HFF-Myc (cell line): ENCODE measurements at places on chromosomes 5 and 9.
A peak's percentile ranks its signal among the peaks of the same experiment; 100 is the strongest.

- DNase-seq = no peak
These were observed 8.5 kb downstream of the KDM3B start for GRCh38 chr5:138360941-138361452.

DNA sequence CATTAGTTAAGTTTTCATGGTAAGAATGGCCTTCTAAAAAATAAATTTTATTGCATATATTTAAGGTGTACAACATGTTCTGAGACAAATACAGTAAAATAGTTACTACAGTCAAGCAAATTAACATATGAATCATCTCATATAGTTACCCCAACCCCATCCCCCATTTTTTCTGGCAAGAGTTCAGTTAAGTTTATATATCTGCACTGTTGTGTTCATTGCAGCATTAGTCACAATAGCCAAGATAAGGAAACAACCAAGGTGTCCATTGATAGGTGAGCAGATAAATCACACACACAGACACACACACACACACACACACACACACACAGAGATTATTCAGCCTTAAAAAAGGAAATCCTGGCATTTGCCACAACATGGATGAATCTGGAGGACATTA lies 37.2 kb upstream of the OTULIN start:
- no peak for DNase-seq

- DNase-seq = no peak
These were observed 7.1 kb upstream of the UNC5A start for GRCh38 chr5:176803068-176803942.

DNA sequence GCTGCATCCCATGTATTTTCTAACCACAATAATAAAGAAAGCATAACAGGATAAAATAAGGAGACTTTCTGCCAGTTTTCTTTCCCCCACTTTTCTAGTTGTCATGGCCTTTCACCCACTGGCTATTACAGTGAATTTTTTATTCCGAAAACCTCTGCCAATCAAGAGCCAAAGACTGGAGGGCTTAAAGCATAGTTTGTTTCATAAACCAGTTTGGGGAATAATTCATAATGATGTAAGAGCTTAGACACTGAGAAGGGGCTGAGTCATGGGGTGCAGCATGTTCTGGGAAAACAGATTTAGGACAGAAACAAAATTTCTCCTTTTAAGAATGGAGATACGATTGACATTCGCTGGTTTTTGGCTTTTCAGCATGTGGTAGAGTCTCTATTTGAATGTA lies 4.4 kb upstream of the GLIPR2 start:
- DNase-seq = no peak

DNA sequence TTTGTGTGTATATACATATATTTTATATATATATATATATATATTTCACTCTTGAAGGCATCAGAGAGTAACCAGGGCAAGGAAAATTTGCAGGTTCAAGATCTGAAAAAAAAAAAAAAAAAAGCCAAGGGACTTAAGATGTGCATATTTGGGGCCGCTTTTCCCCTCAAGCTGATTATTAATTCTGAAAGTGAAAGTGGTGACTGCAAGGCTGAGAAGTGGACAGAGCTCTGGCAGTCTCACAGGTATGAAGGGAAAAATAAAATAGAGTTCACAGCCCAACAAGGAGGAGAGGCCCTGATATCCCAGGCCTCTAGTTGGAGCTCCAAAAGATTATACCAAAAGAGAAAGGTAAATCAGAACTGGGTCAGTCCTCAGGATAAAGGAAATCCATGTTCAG lies 234.4 kb upstream of the GAS1 start:
- no peak for DNase-seq

GRCh38 chr9:79604149-79604548 lies 32.4 kb downstream of the TLE4 start:
- DNase-seq = no peak

DNA sequence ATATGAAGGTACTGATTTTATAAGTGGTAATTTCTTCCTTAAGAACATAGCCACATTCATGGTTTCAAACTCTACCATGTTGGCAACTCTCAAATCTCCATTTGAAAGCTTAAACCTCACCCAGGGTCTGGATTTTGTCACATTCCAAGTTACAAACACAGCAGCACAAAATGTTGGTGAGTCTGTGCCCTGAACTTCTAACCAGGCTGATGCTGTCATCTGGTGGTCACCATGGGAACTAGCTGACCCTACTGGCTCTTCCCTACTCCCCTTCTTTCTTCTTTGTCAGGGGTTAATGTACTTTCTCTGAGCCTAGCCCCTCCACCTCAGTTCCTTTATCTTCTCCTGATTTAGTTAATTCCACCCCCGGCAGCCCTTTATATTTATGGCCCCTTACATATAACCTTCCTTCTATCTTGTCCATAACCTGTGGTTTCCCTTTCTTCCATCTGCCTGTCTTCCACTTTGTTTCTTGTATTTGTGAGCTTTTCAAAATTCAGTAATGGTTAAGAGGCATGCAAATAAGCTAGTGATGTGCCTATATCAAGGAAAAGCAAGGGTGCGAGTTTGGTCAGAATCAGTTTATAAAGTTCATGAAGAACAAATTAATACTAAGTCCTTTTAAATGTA lies 35.9 kb downstream of the TGFBR1 start:
- peak; percentile 24 for DNase-seq

DNA sequence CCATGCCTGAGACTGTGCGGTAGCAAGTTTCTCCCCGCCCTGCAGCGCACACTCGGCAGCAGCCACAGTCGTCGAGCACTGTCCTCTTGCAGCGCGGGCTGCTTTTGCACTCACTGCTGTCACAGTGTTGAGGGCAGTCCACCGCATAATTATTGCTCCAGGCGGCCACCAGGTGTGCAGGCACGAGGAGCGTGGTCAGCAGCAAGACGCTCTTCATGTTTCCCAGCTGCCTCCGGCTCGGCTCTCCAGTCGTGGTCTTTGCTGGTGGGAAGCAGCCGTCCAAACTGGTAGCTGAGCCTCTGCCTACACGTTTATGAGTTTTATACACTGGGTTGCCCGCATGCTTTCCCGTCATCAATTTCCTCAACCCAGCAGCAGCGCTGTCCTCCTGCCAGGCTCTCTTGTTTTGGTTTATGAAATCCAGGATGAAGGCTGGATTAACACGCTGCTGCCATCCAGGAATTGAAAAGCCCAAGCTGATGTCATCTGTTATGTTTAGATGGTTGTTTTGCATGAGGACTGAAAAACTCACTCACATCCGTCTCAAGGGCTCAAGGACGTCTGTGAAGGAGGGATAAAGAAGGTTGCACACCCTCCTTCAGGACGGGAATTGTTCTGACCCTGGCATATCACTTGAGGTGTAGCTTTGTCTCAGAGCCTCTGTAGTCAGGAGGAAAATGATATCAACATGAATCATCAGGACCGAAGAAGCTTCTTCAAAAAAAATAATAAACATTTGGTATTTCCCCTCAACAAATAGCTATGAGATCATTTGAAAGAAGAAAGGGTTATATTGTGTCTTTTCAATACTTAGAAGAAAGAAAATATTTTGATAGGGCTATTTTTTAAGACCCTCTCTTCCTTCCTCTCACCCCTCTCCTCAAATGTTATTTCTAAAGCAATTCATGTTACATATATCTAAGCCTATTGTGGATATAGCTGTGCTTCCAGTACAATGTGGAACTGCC lies at the start of gene ESM1:
Gene ESM1 (minus strand): TSS at position 293 of the 968 bp plus-strand sequence. CDS start 76 bp downstream, at position 217.
- no peak for DNase-seq

- peak; percentile 66 for DNase-seq
These were observed 219.8 kb downstream of the ARL15 start for GRCh38 chr5:54090495-54091120.

GRCh38 chr9:673966-674526 lies 167.5 kb upstream of the DMRT1 start:
- no peak for DNase-seq

DNA sequence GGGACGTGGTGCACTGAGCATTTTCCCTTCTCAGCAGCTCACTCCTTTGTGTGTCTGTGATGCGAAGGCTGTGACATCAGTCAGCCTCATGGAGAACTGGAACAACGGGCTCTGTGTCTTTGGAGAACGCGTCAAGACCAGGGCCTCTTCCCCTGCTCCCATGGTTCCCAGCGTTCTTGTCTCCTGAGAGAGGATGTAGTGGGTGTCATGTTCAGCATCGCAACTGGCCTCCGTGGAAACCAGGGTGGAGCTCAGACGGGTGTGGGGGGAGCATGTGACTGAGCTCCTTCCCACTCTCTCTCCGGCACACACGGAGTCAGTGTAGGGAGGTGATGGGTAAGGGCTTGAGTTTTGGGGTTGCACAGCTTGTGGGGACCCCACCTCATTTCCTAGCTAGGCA lies 59.7 kb downstream of the TENT4A start:
- no peak for DNase-seq

GRCh38 chr5:38009749-38010358 lies 170.0 kb upstream of the GDNF start:
- DNase-seq = no peak

DNA sequence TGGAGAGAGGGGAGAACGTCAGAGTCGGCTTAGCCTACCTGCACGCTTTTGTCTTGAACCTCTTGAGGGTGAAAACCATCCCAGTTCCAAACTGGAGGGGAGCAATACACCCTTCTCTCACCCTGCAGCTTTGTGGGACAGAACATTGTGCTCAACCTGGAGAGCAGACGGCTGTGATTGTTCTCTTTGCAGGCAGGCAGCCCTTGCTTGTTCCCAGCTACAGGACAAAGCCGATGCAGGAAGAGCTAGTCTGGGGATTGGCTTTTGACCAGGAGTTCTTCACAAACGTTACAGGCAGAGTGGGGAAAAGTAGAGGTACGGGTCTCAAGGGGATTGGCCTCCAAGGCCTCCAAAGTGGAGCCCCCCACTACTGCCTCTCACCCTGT lies 33.9 kb upstream of the ARHGAP26 start:
- no peak for DNase-seq

GRCh38 chr5:181204826-181205760 lies at the start of gene TRIM7:
TSS of gene TRIM7 (minus strand) at chr5:181205196. CDS start at chr5:181205110, 86 bp downstream.
- DNase-seq = no peak

GRCh38 chr9:114652776-114653555 lies 4.6 kb downstream of the TEX53 start:
- DNase-seq = no peak

DNA sequence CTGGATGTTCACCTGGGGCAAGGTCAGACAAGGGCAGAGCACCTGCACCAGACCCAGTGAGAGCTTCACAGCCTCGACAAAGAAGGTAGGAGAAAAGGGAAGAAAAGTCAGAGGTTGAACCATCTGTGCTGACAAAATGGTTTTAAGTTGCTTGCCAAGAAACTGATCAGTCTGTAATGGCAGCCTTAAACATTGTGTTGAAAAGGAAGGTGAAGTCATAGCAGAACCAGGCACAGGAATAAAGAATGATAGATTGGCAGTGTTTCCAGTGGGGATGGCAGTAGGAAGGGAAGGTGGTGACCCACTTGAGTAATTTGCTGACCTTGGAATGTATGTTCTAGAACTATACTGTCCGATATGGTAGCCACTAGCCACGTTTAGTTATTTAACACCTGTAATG lies 34.2 kb downstream of the HTR4 start:
- no peak for DNase-seq

- DNase-seq = peak; percentile 30
These were observed 220.5 kb downstream of the SLC12A2 start for GRCh38 chr5:128304088-128304487.

DNA sequence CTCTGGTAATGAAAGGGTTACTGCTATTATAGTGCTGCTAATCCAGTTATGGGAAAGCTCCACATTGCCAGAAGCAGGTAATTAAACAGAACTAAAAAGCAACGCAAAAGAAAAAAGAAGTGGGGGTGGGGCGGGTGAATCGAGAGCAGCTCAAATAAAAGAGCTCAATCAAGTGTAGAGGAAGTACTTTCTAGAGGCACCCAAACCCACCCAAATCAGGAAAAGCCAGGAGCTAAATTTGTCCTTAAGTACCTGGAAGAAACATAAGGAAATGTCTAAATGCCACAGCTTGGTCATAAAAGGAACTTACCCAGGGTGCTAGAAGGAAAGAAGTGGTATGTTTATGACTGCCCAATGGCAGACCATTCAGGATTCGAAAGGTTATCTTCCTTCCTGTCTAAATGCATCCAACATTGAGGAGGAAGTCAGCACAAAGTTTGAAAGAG lies 2.4 kb upstream of the RNF145 start:
- no peak for DNase-seq

- no peak for DNase-seq
These were observed 514.1 kb upstream of the MEF2C start for GRCh38 chr5:89397096-89397495.

GRCh38 chr5:39800042-39800601 lies 375.3 kb upstream of the DAB2 start:
- DNase-seq = no peak

DNA sequence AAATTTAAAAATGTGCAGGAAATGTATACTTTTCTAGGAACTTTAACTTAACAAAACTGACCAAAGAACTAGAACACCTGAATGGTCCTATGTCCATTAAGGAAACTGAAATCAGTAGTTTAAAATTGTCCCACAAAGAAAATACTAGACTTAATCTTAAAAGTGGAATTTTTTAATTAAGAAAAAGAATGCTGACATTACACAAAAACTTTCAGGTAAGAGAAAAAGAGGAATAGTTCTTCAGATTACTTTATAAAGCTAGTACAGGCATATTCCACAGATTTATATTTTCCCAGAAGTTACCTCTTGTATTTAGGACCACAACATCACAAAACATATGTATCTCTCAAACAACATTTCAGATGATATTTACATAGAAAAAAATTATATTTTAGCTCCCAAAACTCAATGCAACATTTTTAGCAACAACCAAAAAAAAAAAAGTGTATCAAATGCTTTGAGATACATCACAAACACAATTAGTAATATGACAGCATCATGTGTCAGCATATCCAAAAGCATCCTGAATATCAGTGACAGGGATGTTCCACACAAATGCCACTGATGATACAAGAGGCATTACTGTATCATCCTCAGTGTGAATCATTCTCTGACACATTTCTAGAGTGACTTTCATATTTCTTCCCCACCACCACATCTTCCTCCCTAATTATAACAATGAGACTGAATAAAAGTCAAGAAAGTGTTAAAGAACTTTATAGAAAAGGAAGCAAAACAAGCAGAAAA lies 264.0 kb downstream of the EPB41L4A start:
- no peak for DNase-seq

- DNase-seq = peak; percentile 87
These were observed 5.7 kb downstream of the TMC1 start for GRCh38 chr9:72526901-72527800.

DNA sequence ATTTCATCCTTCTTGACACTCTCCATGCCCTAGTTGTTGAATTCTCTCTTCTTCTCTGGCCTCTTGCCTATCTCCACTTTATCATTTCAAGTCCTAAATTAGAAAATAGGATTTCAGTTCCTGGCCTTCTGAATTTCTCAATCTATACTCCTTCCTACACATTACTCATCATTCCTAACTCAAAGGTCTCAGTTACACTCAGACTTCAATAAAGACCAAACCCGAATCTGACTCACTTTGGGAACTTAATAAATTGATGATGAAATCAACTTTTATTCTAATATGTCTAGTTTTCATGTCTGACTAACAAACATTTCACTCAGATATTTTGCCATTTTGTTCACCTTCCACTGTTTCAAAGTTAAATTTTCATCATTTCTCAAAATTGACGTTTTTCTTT lies 113.6 kb upstream of the TSLP start:
- no peak for DNase-seq

DNA sequence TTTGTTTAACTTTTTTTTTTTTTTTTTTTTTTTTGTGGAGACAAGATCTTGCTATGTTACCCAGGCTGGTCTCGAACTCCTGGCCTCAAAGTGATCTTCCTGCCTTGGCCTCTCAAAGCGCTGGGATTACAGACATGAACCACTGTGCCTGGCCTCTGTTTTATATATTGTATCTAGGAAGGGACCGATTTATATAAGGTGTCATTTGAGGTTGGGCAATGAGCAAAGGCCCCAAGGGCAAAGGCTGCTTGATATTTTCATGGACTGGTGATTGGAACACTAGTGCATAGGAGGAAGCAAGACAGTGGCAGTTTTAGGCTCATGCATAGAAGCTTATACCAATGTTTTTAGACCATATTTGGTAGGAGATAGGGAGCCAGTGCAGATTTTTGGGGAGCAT lies 3.2 kb downstream of the SLC26A2 start:
- no peak for DNase-seq
